Effector memory CD4-positive, alpha-beta T cell (primary cell): ENCODE measurements at places on chromosomes 5 and 9.
A peak's percentile ranks its signal among the peaks of the same experiment; 100 is the strongest.

DNA sequence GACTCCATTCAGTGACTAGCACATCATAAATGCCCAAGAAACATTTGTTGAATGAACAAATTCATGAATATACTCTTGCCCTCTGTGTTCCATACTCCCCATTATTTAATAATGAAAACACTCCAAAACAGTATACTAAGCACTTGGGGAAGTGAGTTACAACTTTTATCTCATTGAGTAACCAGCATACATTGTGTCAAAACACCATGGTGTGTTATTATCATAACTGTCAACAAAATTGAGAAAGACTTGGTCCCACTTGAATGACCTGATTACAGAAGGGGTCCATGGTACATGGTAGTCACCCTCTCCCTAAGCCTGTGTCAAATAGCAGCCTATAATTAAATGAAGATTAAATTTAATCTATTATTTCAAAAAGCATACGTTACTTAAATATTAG is 16.2 kb downstream of the ANKH start:
- no peaks in the 10 kb centered on the region for H3K36me3 ChIP-seq
- no peaks in the 10 kb centered on the region for H3K27me3 ChIP-seq
- H3K4me3 ChIP-seq = no peak overlapping the region
- no peak overlapping the region for H3K27ac ChIP-seq
- H3K4me1 ChIP-seq = no peaks in the 10 kb centered on the region
- no peak for DNase-seq

DNA sequence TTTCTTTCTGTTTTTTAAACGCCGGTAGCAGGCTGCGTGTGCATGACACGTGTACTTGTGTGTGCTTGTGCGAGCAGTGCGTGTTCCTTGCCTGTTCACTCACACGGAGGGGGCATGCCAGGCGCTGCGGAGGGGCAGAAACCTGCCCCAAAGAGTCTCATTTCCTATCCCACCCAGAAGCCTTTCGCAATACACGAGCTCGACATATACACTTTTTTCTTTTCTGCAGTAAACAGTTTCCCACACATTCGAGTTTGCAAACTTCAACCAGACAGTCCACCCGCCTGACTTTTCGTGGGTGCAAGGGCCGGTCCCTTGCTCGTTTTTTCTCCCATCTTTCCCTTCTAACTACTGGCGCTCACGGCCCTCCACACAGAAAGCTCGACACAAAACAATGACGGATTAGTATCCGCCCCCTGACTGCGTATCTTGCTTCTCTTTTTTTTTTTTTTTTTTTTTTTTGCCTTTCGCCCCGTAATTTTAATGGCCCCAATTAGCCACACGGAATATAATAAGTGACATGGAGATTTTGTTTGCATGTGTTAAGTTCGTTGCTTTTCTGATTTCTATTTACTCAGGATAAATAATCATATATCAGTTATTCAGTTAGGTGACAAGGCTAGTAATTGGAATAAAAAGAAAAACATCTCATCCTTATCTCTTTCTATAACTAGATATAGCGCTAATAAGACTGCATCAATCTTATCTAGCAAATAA is 5.3 kb upstream of the OTP start:
- no peak overlapping the region for H3K27ac ChIP-seq
- no peak overlapping the region for H3K4me3 ChIP-seq
- no peak for DNase-seq
- H3K36me3 ChIP-seq = no peaks in the 10 kb centered on the region
- peaks cover 8% of the 10 kb centered on the region for H3K4me1 ChIP-seq

- no peaks in the 10 kb centered on the region for H3K4me1 ChIP-seq
- H3K27me3 ChIP-seq = no peaks in the 10 kb centered on the region
- no peak overlapping the region for H3K27ac ChIP-seq
Measured at GRCh38 chr5:37182667-37183066, 66.5 kb downstream of the CPLANE1 start.

DNA sequence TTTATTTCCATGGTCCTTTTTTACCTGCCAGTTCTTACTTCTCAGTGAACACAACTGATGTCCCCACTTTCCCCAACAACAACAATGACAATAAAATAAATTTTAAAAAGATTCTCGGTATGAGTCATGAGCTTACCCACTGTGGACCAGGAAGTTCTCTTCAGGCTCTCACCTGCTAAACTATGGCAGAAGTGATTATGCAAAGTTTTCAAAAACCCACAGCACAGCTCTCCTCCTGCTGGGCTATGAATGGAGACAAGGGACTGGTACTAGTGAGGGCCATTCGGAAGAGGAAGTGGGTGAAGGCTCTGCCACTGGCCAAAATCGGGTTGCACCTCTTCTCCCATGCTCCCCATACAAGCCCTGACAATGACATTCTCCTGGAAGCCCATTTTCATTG is 429.4 kb downstream of the PIK3R1 start:
- no peaks in the 10 kb centered on the region for H3K4me1 ChIP-seq
- no peak overlapping the region for H3K4me3 ChIP-seq
- H3K27ac ChIP-seq = no peak overlapping the region

DNA sequence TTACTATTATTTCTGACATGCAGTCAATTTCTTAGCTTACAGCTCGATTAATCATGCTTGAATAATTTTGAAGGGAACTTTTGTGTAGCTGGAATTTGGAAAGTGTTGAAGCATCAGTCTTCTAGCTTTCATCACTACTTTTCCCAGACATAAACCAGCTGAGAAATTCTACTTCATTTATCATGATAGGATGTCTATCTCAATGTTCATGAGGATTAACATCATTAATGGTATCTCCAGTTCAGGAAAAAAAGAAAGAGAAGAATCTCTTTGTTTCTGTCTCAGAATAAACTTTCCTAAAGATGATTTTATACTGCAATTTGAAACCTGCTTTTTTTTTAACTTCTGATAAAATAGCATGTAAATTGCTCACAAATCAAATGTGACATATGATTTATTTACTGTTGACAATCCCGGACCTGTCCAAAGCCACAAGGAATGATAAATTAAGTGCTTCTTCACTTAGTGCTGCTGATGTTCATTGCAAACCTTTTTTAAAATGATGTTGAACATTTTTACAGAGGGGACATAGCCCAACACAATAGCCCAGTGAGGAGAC is 412.1 kb upstream of the CLINT1 start:
- no peak overlapping the region for H3K27ac ChIP-seq
- no peaks in the 10 kb centered on the region for H3K27me3 ChIP-seq
- H3K36me3 ChIP-seq = no peaks in the 10 kb centered on the region
- no peak overlapping the region for H3K4me3 ChIP-seq
- DNase-seq = no peak

GRCh38 chr5:157259699-157260098 is 6.2 kb upstream of the CYFIP2 start:
- peaks cover 22% of the 10 kb centered on the region for H3K4me1 ChIP-seq
- H3K27ac ChIP-seq = no peak overlapping the region
- DNase-seq = no peak
- H3K27me3 ChIP-seq = no peaks in the 10 kb centered on the region
- peaks cover 13% of the 10 kb centered on the region for H3K36me3 ChIP-seq
- H3K4me3 ChIP-seq = no peak overlapping the region

- H3K4me1 ChIP-seq = peaks cover 20% of the 10 kb centered on the region
- H3K36me3 ChIP-seq = no peaks in the 10 kb centered on the region
- H3K4me3 ChIP-seq = peak overlapping the region; percentile 72
Measured at GRCh38 chr9:107285286-107285685, 2.2 kb downstream of the RAD23B start.

DNA sequence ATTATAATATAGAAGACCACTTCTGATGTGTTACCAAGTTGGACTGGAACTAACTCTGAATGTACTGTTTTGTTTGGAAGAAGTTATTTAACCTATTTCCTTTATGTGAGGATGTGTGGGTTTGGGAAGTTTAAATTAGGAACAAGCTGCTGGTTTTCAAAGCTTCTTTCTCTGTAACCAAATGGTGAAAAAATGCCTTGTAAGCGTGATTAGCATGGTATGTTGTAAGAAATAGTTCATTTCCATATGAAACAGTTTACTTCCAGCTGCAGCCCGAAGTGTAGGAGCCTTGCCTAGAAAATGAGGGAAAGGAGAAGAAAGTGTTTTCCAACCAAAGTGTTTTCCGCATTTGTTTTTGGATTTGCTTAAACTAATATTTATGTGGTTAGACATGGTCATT is 36.0 kb downstream of the TTC1 start:
- no peak for DNase-seq
- H3K4me1 ChIP-seq = no peaks in the 10 kb centered on the region
- peaks cover 26% of the 10 kb centered on the region for H3K36me3 ChIP-seq
- H3K27ac ChIP-seq = no peak overlapping the region
- H3K27me3 ChIP-seq = no peaks in the 10 kb centered on the region

DNA sequence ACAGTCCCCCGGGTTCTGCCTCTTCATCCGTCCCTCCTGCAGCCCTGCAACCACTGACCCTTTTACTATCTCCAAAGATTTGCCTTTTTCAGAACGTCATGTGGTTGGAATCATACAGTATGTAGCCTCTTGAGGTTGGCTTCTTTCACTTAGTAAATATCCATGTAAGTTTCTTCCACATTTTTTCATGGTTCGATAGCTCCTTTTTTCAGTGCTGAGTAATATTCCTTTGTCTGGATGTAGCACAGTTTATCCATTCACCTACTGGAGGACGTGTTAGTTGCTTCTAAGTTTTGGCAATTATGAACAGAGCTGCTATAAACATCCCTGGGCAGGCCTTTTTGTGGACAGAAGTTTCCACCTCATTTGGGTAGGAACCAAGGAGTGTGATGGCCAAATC is 27.1 kb downstream of the PRRX2 start:
- no peak for DNase-seq
- peaks cover 8% of the 10 kb centered on the region for H3K27me3 ChIP-seq
- no peak overlapping the region for H3K27ac ChIP-seq
- peaks cover 2% of the 10 kb centered on the region for H3K4me1 ChIP-seq

- H3K27ac ChIP-seq = no peak overlapping the region
- H3K27me3 ChIP-seq = no peaks in the 10 kb centered on the region
- no peak for DNase-seq
- H3K4me1 ChIP-seq = no peaks in the 10 kb centered on the region
- no peak overlapping the region for H3K4me3 ChIP-seq
Measured at GRCh38 chr5:91182763-91183162, 200.4 kb downstream of the ARRDC3 start.

DNA sequence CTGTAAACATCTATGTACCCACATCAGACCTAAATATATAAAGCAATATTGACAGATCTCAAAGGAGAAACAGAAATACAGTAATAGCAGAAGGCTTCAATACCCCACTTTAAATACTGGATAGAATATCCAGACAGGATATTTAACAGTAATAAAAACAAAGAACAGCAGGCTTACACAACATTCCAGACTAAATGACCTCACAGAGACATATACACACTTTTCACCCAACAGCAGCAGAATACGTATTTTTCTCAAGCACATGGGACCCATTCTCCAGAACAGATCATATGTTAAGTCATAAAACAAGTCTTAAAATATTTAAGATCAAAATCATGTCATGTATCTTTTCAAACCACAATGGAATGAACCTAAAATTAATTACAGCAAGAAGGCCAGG is 76.8 kb downstream of the CAMSAP1 start:
- no peak for DNase-seq
- H3K36me3 ChIP-seq = peaks cover 14% of the 10 kb centered on the region
- H3K27me3 ChIP-seq = no peaks in the 10 kb centered on the region
- no peaks in the 10 kb centered on the region for H3K4me1 ChIP-seq
- no peak overlapping the region for H3K4me3 ChIP-seq

DNA sequence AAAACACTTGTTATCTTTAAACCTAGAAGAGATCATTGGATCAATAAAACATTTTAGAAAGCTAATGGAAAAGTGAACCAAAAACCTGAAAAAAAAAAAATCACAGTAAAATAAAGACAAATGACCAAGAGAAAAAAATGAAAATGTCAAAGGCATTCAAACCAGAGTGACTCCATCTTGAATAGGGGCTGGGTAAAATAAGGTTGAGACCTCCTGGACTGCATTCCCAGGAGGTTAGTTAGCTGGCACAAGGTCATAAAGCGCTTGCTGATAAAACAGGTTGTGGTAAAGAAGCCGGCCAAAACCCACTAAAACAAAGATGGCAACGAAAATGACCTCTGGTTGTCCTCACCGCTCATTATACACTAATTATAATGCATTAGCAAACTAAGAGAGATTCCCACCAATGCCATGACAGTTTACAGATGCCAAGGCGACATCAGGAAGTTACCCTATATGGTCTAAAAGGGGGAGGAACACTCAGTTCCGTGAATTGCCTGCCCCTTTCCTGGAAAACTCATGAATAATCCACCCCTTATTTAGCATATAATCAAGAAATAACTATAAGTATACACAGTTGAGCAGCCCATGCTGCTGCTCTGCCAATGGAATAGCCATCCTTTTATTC is 116.7 kb upstream of the NEK6 start:
- no peaks in the 10 kb centered on the region for H3K4me1 ChIP-seq
- no peak overlapping the region for H3K27ac ChIP-seq
- no peaks in the 10 kb centered on the region for H3K36me3 ChIP-seq
- H3K27me3 ChIP-seq = no peaks in the 10 kb centered on the region
- DNase-seq = no peak
- H3K4me3 ChIP-seq = no peak overlapping the region

- DNase-seq = no peak
- H3K36me3 ChIP-seq = no peaks in the 10 kb centered on the region
- no peak overlapping the region for H3K4me3 ChIP-seq
- no peaks in the 10 kb centered on the region for H3K4me1 ChIP-seq
Measured at GRCh38 chr9:94936419-94936818, 209.9 kb downstream of the AOPEP start.

DNA sequence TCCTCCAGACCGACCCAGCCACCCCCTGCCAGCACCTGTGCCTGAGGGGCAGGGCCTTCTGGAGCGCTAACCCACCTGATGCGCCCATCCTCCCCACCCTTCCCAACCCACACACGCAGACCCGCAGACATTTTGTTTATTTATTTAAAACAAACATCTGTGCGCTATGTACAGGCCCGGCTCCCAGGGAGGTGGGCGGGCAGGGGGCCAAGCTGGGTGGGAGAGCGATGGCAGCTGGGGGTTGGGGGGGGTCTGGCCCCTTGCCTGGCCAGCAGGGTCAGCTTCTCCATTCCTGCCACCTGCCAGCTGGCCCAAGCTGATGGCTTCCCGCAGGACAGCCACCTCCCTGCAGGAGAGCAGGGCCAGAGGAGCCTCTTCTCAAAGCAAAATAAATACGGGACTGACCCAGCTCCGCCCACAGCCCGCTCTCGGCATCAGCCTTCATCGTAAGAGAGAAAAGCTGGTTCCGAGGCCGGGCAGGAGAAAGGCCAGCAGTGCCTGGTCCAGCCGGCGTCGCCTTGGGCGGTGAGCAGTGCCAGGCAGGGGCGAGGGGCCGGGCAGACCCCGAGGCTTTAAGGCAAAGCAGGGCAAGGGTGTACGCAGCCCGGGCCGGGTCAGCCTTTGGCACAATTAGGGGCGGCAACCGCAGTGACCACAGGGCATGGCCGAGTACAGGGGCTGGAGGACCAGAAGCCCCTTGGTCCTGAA is 10.9 kb upstream of the CLIC3 start:
- H3K27me3 ChIP-seq = no peaks in the 10 kb centered on the region
- peaks cover 21% of the 10 kb centered on the region for H3K36me3 ChIP-seq
- no peak for DNase-seq
- H3K4me1 ChIP-seq = no peaks in the 10 kb centered on the region
- no peak overlapping the region for H3K4me3 ChIP-seq
- no peak overlapping the region for H3K27ac ChIP-seq
